NCI-H446 treated with DMSO at 0.1 percent for 48 hours (cell line): ENCODE measurements at places on chromosomes 5 and 9.

DNA sequence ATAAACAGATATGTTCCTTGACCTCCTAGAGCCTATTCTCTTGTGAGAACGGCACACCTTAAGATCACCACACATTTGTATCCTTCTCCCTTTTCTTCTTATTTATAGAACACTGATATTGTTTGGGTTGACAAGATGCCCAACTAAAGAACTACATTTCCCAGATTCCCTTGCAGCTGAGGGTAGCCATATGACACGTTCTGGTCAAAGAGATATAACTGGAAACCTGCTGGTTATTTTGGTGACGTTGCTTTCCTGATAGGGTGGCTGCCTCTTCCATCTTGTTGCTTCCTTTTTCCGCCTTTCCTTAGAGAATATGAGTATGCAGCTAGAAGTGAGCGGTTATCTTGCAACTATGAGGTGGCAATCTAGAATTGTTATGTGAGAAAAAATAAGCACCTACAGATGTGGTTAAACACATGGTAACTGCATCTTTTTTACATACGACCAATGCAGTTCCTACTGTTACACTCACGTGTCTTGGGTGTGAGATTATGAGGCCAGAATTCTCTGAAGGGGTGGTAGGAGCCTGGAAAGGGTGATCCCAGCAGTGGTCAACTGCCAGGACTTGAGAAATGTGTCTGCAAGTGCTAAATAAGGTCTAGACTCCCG, 72.9 kb downstream of the SEC61B start:
- no peak for DNase-seq

DNA sequence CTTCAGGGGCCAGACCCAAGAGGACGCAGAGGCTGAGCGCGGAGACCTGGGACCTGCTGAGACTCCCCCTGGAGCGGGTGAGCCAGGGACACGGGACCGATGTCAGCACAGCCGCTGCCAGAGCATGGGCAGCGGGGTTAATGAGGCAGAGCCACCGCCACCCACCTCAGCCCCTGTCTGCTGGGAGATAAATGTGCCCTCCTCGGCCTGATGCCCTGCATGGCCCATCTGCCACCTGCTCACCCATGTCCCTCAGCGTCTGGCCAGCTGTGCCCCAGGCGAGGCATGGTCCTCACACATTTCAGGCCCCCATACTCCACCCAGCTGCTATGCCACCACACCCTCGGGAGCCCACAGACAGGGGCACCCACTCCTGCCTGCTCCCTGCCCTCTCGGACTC, 14.9 kb downstream of the DNLZ start:
- DNase-seq = no peak

DNA sequence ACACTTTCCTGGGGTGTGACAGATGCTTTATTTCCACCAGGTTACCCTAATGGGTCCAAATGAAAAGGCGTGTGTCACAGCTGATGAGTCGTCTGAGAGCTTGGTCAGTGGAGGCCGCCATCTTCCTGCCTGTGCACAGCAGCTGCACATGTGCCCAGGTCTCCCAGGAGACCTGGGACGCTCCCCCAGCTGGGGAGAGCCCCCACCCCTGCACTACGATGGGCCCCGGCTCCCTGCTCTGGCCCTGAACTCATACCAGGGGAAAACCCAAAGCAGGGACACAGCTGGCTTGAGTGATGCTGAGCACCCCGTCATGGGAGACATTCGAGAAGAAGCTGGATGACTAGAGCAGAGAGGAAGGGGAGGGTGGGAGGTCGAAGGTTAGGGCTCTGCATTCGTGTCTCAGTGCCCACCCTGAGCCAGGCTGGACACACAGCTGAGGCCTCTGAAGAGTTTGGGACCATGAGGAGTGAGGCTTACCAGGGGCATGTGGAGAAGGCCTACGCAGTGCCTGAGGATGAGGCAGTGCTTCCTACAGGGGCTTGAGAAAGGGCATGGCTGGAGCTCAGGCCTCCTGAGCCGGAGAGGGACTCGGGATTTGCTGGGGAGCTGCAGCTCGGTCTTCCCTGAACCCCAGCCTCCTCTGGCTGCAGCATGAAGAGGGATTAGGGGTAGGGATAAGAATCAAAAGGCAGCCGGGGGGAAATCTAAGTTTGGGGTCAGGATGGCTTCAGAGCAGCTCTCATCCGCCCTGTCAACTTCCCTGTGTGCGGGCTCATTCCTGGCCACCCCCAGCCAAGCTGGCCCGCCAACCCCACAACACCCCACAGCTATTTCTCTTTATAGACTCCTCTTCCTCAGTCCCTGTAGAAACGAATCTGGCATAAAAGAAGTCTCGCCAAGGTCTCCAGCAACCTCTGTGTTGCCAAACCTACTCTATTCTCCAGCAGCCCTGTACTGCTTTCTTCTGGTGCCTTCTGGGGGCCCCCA, 42.2 kb upstream of the RNU6ATAC start:
- no peak for DNase-seq

- DNase-seq = no peak
Observed at GRCh38 chr9:133059623-133060022, 2.2 kb upstream of the CEL start.

GRCh38 chr9:90521811-90522570, 120.6 kb downstream of the DIRAS2 start:
- DNase-seq = no peak

DNA sequence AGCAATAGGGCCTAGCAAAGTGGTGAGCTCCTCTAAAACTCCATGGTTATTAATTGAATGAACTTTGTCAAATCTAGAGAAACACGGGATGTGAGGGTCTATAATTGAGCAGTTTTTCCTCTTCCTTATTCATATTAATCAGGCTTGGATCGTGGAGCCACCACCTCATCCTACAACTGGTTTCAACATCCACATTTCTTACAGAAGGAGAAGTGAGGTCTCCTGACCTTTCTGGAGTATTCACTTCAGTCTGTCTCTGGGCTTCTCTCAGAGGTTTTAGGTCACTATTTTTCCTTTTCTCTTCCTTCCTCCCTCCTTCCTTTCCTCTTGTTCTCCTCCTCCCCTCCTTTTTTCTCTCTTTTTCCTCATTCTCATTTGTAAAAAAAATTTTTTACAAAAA, 177.3 kb upstream of the ACTBL2 start:
- DNase-seq = no peak

DNA sequence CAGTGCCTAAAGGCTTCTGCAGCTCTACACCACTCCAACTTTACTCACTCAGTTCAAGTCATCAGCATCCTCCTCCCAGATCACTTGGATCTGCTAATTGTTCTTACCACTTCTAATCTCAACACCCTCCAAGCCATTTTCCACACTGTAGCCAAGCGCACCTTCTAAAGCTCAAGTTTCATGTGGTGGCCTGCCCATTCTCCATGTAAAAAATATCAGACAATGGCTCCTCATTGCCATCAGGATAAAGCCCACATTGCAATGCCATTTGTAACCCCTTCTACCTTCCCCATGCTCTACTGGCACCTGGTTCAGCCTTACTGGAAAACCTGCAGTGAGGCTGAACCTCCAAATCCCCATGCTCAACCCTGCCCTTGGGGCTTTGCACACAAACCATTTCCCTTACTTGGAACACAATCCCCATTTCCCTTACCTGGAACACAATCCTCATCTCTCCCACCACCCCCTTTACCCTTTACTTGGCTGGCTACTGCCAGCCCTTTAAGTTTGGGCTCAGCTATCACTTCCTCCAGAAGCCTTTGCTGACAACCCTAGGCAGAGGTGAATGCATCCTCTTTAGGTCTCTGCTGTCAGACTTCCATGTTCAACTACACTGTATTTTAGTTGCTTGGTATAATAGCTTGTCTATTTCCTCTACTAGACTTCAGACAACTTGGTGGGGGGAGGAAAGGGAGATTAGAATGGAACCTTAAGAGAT, 220.0 kb downstream of the TSSK1B start:
- DNase-seq = no peak

DNA sequence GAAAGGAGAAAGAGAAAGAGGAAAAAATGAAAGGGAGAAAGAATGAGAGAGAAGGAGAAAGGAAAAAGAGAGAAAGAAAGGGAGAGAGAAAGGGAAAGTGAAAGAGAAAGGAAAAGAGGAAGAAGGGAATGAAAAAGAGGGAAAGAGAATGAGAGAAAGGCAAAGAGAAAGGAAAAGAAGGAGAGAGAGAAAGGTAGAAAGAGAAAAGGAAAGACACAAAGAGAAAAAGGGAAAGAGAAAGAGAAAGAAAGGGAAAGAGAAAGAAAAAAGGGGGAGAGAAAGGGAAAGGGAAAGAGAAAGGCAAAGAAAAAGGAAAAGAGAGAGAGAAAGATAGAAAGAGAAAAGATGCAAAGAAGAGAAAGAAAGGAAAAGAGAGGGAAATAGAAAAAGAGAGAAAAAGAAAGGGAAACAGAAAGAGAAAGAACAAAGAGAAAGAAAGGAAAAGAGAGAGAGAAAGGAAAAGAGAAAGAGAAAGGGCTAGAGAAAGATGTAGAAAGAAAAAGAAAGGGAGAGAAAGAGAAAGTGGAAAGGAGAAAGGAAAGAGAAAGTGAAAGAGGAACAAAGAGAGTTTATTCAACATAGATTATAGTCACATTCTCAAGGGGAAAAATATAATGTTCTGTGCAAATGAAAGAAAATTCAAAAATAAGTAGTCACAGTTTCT, 165.2 kb downstream of the TMEM38B start:
- no peak for DNase-seq

DNA sequence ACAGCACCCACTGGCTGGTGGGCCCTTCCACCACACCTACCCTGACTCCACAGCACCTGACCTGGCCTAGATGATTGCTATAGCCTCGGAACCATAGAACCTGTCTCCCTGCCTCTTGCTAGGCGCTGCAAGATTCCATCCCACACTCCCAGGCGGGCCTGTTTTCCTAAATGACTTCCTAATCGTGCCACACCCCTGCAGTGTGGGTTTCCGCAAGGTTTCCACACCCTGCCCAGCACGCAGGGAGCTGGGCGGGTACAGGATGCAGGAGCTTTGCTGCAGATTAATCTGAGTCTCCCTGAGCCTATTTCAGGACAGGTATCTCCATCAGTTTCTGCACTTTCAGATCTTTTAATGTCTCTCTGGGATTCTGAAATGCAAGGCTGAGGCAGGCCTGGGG, 62.9 kb downstream of the SHB start:
- DNase-seq = no peak

DNA sequence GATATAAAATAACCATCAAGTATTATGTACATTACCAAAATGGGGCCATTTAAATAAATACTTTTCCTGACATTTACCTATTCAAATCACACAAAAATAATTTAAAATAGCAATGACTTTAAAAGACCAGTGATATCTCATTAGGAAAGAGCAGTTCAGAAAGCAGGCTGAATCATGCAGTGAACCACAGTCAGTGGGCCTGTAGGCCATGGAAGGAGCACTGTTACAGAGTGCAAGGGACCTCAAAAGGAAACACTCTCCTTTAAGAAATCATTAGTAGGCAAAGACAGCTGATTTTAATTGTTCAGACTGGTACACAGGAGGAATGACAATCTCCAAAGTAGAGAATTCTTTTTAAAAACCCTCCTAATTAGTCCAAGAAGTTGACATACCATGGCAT, 283.5 kb upstream of the EFNA5 start:
- no peak for DNase-seq
